ENCODE measurements at places on chromosomes 3 and 15.
A peak's percentile ranks its signal among the peaks of the same experiment; 100 is the strongest.

DNA sequence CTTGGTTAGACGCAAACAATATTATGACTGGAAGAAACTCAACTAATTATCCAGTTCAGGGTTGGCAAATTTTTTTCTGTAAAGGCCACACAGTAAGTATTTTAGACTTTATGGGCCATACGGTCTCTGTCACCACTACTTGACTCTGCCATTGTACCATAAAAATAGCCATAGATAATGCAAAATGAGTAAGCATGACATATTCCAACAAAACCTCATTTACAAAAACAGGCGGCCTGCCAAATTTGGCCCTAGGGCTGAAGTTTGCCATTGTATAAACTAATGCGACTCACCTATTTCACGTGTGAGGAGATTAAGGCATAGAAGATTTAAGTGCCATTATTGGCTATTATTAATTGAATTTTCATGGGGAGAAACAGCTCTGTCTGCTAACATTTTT lies 116.8 kb upstream of the CNTN6 start:
- DNase-seq, result no peak
- H3K4me1 ChIP-seq, result no peaks in the 10 kb centered on the region
- H3K27ac ChIP-seq, result no peak overlapping the region
- H3K27me3 ChIP-seq, result no peaks in the 10 kb centered on the region
- H3K36me3 ChIP-seq, result no peaks in the 10 kb centered on the region

DNA sequence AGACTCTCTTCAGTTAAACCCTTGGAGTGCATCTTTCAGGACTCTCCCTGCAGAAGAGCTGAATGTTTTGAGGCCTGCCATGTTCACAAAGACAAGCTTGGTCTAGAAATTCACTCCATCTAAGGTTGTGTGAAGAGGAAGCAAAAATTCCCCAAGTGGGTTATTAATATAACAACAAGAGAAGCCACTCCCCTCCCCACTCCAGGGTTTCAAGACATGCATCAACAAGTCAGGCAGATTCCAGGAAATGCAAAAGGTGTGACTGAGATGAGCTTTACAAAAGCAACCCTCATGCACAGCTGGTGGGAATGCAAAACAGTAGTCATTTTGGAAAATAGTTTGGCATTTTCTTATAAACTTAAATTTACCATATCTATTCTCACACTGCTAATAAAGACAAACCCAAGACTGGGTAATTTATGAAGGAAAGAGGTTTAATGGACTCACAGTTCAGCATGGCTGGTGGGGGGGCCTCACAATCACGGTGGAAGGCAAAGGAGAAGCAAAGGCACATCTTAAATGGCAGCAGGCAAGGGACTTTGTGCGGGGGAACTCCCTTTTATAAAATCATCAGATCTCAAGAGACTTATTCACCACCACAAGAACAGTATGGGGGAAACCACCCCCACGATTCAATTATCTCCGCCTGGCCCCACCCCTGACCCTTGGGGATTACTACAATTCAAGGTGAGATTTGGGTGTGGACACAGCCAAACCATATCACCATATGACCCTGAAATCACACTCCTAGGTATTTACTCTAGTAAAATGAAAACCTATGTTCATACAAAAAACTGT lies 31.3 kb downstream of the TARS3 start:
- H3K4me1 ChIP-seq, result peaks cover 18% of the 10 kb centered on the region
- no peak overlapping the region for H3K4me3 ChIP-seq
- no peaks in the 10 kb centered on the region for H3K27me3 ChIP-seq
- DNase-seq, result peak; percentile 25
- peak overlapping the region; percentile 14 for H3K27ac ChIP-seq

GRCh38 chr3:175107231-175107630 lies 248.1 kb downstream of the NAALADL2 start:
- no peaks in the 10 kb centered on the region for H3K27me3 ChIP-seq
- no peak overlapping the region for H3K4me3 ChIP-seq
- no peak overlapping the region for H3K27ac ChIP-seq
- H3K36me3 ChIP-seq, result no peaks in the 10 kb centered on the region
- H3K4me1 ChIP-seq, result no peaks in the 10 kb centered on the region

DNA sequence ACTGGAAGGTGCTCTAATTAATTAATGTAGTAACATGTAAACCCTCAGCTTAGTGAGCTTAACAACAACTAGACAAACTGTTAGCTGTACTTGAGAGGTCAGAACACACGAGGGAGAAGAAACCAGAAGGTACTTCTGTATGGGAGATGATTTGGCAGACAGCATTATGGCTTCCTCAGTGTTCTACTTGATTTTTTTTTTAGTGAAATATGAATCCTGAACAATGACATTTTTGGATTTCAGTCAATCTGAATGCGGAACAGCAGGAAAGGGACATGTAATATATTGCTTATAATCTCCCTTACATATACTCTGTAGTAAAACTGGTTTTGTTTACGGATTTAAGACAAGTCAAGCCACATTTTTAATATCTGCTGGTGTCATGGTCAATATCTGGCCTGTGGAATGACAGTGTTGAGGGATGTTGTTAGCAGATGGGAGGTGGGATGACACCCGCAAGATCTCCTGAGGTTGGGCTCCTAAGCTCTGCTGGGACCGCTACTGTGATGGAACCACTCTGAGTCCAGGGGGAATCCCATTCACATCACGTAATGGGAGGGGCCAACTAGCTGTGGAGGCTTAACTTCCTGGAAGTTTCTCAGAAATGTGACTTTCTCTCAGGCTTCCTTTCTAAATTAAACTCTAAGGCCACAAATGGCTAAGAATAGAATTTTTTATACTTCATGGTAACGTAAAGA lies 18.7 kb downstream of the TNFAIP8L3 start:
- H3K4me3 ChIP-seq, result no peak overlapping the region
- no peak for DNase-seq
- H3K36me3 ChIP-seq, result no peaks in the 10 kb centered on the region
- H3K27me3 ChIP-seq, result no peaks in the 10 kb centered on the region
- H3K27ac ChIP-seq, result no peak overlapping the region

GRCh38 chr3:97636465-97636864 lies 128.1 kb upstream of the ARL6 start:
- H3K27ac ChIP-seq, result no peak overlapping the region
- no peaks in the 10 kb centered on the region for H3K4me1 ChIP-seq
- no peak for DNase-seq
- H3K27me3 ChIP-seq, result no peaks in the 10 kb centered on the region
- H3K4me3 ChIP-seq, result no peak overlapping the region

GRCh38 chr3:158443632-158444031 lies 127.4 kb upstream of the MLF1 start:
- no peaks in the 10 kb centered on the region for H3K27me3 ChIP-seq
- no peaks in the 10 kb centered on the region for H3K4me1 ChIP-seq
- H3K36me3 ChIP-seq, result peaks cover 2% of the 10 kb centered on the region
- no peak for DNase-seq

DNA sequence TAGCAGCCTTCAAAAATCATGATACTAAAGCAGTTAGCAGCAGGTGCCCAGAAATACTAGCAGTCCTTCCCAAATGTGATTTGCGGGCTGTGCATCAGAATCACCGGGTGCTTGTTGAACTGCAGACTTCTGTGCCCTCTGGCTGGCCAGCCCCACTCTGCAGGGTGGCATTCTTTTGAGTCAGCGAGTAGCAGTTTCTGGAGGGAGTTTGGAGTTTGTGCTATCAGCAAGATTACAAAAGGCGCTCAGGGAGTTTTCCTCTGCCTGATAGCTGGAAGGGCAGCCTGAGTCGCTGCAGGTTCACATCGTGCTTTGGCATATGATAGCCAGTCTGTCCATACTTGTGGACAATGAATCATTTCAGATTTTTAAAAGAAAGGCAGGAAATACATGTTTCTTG lies 57.6 kb downstream of the CLDN11 start:
- peaks cover 5% of the 10 kb centered on the region for H3K27me3 ChIP-seq
- no peak overlapping the region for H3K27ac ChIP-seq
- H3K36me3 ChIP-seq, result no peaks in the 10 kb centered on the region
- no peak overlapping the region for H3K4me3 ChIP-seq
- no peaks in the 10 kb centered on the region for H3K4me1 ChIP-seq

- no peak overlapping the region for H3K4me3 ChIP-seq
- DNase-seq, result no peak
- no peak overlapping the region for H3K27ac ChIP-seq
- H3K36me3 ChIP-seq, result no peaks in the 10 kb centered on the region
Measured at GRCh38 chr3:157999246-157999645, 107.0 kb downstream of the SHOX2 start.

DNA sequence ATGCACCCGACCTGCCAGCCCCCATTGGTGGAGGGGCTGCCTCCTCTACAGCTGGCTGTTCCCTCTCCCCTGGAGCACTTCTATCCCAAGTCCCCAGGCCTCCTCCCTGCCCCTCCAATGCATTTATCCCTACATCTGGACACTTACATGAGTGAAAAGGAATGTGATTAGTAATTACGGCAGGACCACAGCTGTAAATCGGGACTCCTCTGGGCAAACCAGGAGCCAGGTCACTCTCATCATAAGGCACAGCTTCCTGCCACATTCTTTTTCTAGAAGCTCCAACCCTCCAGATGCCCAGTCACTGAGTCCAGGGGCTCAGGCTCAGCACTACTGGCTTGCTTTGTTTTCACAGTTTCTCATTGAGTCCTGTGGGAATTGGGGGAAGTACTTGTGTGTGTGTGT lies 54.3 kb downstream of the IL20RB start:
- no peaks in the 10 kb centered on the region for H3K36me3 ChIP-seq
- peaks cover 13% of the 10 kb centered on the region for H3K4me1 ChIP-seq
- H3K4me3 ChIP-seq, result no peak overlapping the region

DNA sequence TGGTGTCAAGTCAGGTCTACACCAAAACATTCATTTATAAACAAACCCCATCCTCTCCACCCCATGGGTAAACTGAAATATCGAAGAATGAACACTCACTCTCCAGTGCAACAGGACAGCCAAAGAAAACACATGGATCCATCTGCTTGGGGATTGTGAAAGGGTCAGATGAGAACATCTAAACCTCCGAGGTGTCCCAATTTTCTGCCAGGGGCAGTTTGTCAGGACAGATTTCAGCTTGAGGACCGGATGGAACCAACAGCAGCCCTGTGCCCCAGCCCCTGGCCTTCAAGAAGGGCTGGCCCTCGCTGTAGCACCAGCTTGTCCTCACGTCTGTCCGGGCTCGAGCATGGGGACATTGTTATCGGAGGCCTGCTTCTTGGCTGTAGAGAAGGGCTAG lies 45.5 kb downstream of the PCSK6 start:
- no peak for DNase-seq
- H3K27ac ChIP-seq, result no peak overlapping the region
- H3K4me3 ChIP-seq, result no peak overlapping the region
- no peaks in the 10 kb centered on the region for H3K27me3 ChIP-seq
- no peaks in the 10 kb centered on the region for H3K36me3 ChIP-seq

DNA sequence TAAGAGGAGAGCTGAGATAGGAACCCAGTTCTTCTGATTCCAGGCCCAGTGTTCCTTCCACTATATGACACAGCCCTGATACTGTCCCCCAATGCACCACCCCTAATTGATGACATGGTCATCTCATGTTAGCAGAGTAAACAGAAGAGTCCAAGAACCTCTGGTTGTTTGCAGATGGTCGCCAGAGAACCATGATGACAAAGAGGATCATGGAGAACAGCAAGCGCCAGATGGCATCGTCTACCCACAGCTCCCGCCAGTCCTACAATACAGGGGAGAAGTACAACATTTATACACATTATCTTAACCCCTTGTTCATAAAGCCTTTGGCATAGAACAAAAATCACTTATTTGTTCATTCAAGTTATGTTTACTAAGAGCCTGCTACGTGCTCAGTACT lies 18.5 kb upstream of the VPS39 start:
- no peak overlapping the region for H3K27ac ChIP-seq
- peaks cover 64% of the 10 kb centered on the region for H3K36me3 ChIP-seq
- no peak overlapping the region for H3K4me3 ChIP-seq
- no peaks in the 10 kb centered on the region for H3K27me3 ChIP-seq
- no peaks in the 10 kb centered on the region for H3K4me1 ChIP-seq
- DNase-seq, result no peak

GRCh38 chr3:2154621-2155020 lies 56.0 kb downstream of the CNTN4 start:
- H3K4me1 ChIP-seq, result no peaks in the 10 kb centered on the region
- no peaks in the 10 kb centered on the region for H3K36me3 ChIP-seq
- no peak for DNase-seq
- no peaks in the 10 kb centered on the region for H3K27me3 ChIP-seq

DNA sequence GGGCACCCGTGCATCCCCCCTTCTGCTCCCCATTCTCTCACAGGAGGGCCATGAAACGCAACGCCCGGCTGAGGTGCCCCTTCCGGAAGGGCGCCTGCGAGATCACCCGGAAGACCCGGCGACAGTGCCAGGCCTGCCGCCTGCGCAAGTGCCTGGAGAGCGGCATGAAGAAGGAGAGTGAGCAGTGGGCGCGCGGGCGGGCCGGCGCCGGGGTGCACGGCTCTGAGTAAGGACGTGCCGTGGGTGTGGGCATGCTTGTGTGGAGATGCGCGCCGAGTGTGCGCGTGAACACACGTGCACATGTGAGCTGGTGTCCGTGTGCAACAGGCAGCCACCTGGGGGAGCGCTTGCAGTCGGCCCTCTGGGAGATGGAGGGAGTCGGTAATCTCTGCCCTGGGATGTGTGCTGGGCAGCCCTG lies 28.1 kb downstream of the NR1I2 start:
- H3K27me3 ChIP-seq, result no peaks in the 10 kb centered on the region
- H3K27ac ChIP-seq, result no peak overlapping the region
- H3K4me3 ChIP-seq, result no peak overlapping the region

DNA sequence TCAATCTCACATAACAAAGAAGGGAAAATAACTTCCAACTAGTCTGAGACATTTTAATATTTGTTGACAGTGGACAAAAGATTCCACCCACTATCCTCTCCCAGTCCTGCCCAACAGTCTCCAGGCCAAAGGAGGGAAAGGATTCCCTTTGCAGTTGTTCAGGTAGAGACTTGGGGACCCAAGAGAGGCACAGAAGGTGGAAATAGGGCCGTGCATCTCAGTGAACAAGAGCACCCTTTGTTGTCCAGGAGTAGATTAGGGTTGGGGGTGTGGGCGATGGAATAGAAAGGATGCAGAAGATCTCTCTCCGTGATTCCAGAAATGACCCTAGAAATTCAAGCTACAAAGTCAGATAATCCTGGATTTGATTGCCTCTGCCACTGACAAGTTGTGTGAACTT lies 44.8 kb upstream of the TRA2B start:
- no peaks in the 10 kb centered on the region for H3K36me3 ChIP-seq
- H3K27ac ChIP-seq, result no peak overlapping the region

GRCh38 chr3:50971487-50971924 lies 296.8 kb downstream of the DOCK3 start:
- no peaks in the 10 kb centered on the region for H3K27me3 ChIP-seq
- no peaks in the 10 kb centered on the region for H3K36me3 ChIP-seq
- peak; percentile 56 for DNase-seq
- no peak overlapping the region for H3K4me3 ChIP-seq
- no peaks in the 10 kb centered on the region for H3K4me1 ChIP-seq

DNA sequence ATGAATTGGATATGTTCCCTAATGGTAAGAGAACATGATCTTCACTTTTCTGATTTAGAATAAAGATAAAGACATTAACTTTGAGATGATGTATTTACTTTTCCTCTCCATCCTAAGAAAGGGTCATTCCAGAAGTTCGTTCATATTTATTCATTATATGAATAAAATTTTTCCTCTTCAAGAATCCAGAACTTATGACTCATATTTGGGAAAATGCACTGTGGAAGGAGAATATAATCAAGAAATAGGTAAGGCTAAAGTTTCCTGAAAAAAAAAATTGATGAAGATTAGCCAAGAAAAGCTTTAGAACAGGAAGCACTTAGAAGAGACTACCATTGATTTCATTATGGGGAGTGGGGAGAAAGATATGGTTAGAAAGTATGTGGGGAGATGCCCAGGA lies 36.5 kb upstream of the CBLB start:
- DNase-seq, result no peak
- no peaks in the 10 kb centered on the region for H3K4me1 ChIP-seq
- H3K36me3 ChIP-seq, result no peaks in the 10 kb centered on the region
- no peak overlapping the region for H3K4me3 ChIP-seq
